ENCODE measurements at places on chromosomes 11 and 22. TPM values are rescaled to one million over a fixed set of nuclear protein-coding genes. Genes with fewer than 3 reads are reported as not detected.

Gene GGT5
- total RNA-seq: 0.31 TPM

Gene CRYBB3
- not detected for total RNA-seq

Gene MPZL3
- total RNA-seq: 16.7 TPM

Gene ARL2
- total RNA-seq: 14.2 TPM

Gene NLRP14
- total RNA-seq: under 0.01 TPM

Gene SERPING1
- total RNA-seq: 2.4 TPM

Gene CDC42BPG
- 1.7 TPM for total RNA-seq

Gene BIK
- 2.1 TPM for total RNA-seq

Gene CCDC87
- total RNA-seq: 0.21 TPM

Gene BEST1
- total RNA-seq: 2.3 TPM

Gene ELMOD1
- total RNA-seq: under 0.01 TPM

Gene CELSR1
- 1.6 TPM for total RNA-seq

Measured in mononuclear cell (primary cell).